ENCODE measurements at places on chromosomes 1 and 21.

GRCh38 chr1:31336687-31337467 is 36.0 kb downstream of the FABP3 start:
- DNase-seq, result no peak

GRCh38 chr1:212928323-212929291 is 21.7 kb upstream of the VASH2 start:
- no peak for DNase-seq

DNA sequence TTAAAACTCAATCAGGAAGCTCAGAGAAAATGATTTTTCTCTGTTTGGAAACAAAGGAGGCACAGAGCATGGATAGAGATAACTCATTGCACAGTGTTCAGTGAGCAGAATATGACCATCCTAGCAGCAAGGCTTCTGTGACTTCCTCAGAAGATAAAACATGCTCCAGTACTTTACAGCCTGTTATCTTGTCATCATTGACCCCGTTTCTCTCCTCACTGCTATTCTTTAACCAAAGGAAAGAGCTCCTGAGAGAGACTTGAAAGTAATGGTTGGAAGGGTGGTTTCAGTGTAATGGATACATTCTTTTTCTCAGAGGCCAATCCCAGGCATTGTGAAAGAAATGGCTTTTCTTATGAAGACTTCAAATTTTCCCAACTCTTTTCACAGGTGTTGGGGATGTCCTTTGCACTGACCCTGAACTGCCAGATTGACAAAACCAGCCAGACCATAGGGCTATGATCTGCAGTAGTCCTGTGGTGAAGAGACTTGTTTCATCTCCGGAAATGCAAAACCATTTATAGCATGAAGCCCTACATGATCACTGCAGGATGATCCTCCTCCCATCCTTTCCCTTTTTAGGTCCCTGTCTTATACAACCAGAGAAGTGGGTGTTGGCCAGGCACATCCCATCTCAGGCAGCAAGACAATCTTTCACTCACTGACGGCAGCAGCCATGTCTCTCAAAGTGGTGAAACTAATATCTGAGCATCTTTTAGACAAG is 25.9 kb downstream of the CD53 start:
- no peak for DNase-seq

DNA sequence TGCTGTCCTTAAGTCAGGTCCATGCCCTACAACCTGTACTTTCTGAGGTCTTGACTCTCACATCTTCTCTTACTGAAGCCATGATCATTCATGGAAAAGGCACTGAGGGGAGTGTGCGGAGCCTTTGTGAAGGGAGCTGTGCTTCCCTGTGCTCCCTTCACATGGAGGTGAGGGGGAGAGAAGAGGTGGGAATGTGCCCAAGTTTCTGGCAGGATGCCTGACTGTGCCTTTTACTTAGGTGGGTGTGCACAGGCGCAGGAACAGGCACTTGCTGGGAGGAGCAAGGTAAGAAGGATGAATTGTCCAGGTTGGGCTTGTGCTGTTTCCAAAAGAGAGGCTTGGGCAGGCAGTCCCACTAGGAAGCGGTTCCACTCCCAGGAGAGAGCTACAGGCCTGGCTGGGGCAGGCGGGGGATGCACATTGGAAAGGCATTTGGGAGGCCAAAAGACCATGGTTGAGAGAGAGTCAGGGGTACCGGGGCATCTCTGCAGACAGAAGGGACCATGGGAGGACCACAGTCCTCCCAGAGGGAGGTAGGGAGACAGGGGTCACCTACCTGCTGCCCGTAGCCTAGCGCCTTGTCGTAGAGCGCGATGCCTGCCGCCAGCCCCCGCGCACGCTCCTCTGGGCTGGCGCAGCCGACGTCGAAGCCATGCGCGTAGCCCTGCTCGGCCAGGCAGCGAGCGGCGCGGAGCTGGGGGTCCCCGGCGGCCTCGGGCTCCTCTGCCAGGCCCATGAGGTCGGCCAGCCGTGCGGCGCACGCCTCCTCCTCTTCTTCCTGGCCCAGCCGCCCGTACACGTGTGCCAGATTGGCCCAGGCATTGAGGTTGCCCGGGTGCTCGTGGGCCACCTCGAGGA is 853 bp downstream of the TTC22 start:
- DNase-seq, result no peak

- DNase-seq, result peak; percentile 49
Observed at GRCh38 chr1:203325026-203325417, 19.7 kb downstream of the BTG2 start.

DNA sequence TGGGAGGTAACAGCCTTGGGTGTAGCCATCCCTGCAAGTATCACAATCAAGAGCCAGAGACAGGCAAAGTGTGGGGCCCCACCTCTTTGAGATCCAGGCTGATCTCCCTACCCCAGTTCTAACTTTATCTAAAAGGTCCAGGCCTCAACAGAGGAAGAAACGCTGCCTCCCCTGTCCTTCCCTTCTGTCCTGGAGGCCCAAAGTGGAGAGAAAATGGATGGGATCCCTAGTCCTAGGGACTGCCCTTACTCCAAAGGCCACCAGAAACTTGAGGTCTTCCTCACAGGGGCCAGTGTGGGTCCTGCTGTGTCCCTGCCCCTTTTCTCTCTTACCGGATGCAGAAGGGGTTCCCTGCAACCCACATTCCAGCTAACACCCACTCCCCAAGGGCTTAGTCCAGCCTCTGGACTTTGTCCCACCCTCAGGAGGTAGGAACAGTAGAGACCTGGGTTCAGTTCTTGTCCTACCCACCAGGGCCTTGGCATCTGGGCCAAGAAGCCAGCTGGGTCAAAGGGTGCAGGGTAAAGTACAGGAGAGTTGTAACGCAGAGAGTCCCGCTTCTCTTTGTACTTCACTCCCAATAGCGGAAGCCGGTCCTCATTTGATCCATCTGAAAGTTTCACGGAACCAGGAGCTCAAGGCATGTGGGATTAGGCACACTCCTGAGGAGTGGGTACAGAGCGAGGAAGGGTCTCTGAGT is 1.9 kb downstream of the HDGF start:
- no peak for DNase-seq

DNA sequence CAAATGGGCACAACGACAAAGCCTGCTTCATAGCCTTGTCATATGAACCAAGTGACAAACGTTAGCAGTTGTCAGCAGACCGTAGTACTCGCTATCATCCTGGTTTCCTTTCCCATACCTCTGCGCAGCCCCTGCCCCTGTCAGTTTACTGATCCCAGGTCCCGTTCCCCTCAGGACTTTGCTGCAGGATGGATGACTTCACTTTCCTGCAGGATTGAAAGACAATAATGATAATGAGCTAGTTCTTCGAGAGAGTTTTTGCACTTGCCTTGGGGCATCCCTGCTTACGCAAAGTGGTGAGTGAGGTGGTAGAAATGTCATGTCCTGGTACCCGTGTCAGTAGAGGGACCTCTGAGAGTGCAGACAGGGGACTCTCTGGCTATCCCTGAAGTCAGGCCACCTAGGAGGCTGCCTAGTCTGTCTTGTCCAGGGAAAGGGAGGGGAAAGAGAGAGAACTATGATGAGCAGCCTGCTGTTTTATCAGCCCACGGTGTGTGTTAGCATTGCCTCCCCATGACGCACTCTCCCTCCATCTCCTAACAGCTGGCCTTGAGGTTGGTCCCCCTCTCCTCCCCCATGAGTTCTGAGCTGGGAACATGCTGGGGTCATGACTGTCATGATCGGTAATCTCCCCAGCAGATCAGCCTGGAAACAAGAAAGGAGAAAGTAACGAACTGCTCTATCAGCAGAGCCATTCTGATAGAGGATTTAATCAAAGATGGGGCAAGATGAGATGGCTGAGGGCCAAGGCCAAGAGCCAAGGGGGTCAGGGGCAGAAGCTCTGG is 53.7 kb downstream of the ELK4 start:
- no peak for DNase-seq

DNA sequence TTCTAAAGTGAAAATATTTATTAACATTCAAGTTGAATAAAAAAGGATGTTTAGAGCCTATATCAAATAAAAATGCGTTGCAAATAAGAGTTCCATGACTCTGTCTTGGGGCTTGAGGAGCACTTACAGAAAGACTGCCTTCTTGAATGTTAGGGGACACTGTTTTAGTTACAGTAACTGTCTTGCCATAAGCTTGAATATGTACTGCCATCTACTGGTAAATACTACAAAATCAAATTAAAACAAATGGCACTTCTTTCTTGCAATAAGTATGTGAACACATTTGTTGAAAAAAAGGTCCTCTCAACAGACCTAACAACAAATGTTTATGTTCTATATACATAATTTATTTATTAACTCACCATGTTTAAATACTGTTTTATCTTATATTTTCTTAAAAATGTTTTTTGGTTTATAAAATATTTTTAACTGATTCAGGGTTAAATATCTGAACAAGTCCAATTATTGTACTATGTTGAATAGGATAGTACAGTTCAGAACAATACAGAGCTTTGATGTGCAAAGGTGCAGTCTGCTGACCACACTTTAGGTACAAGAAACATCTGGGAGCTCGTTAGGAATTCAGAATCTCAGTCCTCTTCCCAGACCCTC is 199.5 kb downstream of the LRRIQ3 start:
- no peak for DNase-seq

- DNase-seq, result no peak
Observed at GRCh38 chr1:14320986-14321385, 277.5 kb upstream of the KAZN start.

GRCh38 chr1:67194209-67194863 is 28.1 kb downstream of the IL23R start:
- DNase-seq, result no peak

DNA sequence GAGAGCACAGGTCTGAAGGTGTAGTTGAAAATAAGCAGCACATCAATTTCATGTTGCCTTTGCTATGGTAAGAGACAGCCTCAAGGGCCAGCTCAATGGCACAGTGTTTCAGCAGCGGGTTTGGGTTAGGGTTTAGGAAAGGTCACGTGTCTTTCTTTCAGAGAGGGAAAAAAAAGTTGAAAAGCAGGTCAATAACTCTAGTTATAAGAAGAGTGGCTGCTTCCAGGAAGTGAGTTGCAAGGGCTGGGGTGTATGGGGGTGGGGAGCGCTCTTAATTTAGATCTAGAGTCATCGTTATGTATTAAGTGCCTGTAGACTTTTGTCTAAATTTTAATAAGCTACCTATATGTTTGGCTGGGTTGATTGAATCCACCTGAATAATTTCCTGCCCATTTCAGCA is 118.5 kb upstream of the SPAG17 start:
- DNase-seq, result no peak

DNA sequence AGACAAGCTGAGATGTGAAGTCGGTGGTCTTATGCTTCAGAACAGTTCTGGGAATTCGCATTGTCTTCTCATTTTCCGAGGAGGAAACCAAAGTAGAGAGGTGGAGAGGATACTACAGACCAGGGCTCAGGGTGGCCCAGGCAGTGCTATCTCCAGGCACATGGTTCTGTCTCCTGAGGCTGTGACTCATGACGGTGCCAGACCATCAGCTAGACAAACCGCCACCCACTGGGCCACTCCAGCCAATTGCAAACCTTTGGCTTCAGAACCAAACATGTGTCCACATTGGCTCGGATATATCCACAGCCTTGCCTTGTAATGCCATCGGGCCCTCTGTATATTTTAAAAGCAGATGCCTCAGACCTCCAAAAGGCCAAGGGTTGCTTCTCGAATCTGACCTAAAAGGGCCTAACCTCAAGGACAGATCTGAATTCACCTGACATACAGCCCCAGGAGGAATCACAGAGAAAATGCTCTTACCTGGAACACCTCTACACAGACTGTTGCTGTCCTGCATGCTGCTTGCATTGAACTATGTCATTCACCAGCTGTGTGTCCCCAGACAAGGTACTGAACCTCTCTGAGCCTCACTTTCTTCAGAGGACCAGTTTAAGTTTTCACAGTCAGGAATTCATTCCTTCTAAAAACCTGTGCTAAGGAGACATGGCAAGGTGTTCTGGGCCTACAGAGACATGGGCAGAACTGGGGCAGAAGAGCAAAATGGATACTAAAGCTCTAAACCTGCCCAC is 224.9 kb upstream of the JUN start:
- DNase-seq, result no peak

DNA sequence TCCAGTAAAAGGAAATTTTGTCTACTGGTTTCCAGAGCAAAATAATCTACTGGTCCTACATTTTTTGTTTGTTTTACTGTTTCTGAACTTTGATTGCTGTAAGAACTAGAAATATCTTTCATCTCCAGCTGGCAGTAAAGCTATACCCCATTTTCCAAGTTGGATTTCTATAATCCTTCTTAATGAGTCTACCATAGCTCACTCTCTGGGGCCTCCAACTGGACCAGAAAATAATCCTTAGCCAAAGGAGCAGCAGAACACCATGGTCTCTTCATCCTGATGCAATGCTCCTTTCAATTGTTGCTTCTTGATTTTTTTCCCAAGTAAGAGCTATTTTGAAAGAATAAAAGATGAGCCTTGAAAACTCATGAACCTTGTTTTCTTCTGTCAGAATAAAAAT is 110.0 kb upstream of the COL11A1 start:
- no peak for DNase-seq

GRCh38 chr1:110243574-110243973 is 33.5 kb downstream of the KCNC4 start:
- no peak for DNase-seq
